ENCODE measurements at places on chromosomes 3 and 15.

DNA sequence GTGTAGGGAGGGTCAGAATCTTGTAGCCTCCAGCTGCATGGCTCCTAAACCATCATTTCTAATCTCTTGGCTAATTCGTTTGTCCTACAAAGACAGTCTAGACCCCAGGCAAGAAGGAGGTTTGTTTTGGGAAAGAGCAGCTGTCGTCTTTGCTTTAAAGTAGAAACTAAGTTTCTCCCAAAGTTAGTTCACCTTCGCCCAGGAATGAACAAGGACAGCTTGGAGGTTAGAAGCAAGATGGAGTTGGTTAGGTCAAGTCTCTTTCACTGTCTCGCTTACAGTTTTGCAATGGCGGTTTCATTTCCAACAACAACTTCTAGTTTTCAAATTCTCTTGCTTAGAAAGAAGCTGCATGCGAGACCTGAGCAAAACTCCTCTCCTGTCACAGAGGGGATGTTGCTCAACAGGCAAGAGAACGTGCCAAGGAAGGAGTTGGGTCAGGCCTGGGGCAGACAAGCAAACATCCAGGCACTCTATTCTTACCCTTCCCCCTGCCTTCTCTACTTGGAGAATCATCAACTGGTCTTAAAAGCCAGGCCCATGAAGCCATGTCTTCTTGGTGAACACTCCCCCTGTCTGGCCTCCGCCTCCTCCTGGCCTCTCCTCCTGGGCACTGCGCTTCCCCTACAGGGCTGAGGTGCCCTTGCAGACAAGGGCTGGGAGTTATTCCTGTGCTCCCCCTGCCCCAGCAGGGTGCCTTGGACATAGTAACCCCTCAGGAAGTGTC lies 57.6 kb downstream of the TMEM44 start:
- DNase-seq, result peak; percentile 72

DNA sequence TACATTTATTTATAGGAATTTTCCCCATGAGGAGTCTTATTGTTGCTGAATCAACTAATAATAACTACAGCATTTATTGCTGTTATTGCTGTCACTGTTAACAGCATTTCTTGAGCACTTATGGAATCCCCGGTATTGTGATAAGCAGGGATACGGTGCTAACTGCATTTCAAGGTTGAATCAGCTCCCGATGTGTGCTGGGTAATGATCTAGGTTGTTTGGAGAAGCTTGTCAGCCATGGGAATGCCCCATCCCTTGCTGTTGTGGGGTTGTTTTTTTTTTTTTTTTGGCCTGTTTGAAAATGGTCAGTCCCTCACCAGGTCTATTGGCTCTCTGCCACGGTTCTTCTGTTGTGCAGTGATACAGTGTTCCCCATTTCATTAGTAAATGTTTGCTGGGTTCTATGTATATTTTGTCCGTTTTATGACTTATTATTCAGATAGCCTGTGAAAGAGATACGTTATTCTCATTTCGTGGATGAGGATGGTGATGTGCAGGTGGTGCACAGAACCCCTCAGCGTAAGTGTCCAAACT lies 48.5 kb downstream of the MED12L start:
- DNase-seq, result no peak

DNA sequence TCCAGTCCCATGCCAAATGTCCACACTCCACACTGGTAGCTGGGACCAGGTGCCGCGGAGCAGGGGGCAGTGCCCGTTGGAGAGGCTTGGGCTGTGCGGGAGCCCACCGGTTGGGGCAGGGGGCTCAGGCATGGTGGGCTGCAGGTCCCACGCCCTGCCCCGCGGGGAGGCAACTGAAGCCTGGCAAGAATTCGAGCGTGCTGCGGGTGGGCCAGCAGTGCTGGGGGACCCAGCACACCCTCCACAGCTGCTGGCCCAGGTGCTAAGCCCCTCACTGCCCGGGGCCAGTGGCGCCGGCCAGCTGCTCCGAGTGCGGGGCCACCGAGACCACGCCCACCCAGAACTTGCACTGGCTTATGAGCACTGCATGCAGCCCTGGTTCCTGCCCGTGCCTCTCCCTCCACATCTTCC lies 479.4 kb downstream of the ZNF385D start:
- no peak for DNase-seq

DNA sequence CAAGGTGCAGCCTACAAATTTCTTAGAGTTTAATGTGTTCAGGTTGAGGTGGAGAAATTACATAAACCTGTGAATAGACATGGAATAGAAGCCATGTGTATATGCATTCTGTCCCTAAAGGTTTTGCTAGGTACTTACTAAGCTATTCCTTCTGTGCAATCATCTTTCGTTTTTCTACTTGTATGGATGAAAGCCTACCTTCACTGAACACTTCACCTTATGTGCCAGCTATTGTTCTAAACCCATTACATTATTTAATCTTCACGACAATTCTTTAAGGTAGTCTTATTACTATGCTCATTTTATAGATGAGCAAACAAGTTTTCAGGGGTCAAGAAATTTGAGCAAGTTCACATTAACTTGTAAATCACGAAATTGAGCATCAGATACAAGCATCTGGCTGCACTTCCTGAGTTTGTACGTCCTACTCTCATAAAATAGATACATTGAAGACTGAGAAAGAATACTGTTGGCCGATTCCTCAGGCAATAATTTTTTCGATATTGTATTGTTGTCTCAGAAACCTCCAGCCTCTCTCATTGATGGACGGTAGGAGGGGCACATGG lies 635 bp upstream of the RCN2 start:
- no peak for DNase-seq

DNA sequence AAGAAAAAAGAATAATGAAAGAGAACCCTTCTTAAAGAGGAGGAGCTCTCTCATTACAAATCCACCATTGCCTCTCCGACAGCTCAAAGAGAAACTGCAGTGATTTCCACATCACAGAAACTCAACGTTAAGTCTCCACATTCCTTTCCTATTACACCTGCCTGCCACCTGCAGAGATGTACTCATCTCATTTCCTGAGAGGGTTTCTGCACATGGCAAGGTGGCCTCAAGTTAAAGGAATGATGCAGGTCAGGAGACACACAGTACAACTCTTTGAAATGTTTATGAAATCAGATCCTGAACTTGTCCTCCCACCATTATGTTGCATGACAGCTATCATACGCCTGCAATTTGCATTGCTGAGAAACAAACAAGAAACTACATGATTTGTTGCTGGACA lies 458.4 kb upstream of the ADAMTS9 start:
- DNase-seq, result peak; percentile 96

GRCh38 chr3:182292591-182292990 lies 500.7 kb upstream of the ATP11B start:
- no peak for DNase-seq

GRCh38 chr3:147410526-147411237 lies 1.5 kb downstream of the ZIC1 start:
- no peak for DNase-seq

- DNase-seq, result peak; percentile 94
Observed at GRCh38 chr3:157127831-157128767, 31.8 kb downstream of the CCNL1 start.

DNA sequence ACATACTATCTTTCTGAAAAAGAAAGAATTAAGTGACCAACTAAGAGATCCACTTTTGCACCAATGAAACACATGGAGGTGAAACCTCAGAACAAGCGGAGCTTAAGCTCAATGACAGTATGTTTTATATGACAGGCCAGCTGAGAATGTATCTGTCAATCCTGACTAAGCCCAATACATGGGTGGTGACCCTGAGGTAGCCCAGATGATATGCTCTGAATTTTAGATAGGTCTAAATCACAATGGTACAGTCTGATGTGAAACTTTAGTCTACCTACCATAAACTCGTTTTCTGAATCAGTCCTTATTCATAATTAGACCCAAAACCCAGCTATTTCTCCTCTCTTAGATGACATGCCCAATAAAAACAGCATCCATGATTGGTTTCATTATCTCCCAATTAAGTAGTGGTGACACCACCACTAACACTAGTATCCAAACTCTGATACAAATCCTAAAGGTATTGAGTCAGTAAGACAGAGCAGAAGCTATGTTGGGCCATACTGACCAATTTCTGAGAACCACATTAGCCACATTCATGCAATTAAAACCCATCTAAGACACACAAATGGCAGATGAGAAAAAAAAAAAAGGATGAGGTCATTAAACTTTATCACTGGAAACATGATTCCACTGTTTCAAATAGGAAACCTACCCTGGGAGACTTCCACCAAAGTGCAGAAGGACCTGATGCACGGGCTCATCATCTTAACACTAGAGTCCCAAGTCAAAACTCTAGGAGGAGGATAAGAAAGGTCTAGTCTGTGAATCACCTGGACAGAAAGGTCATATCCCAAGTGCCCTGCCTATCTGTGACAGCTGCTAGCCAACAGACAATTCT lies 20.6 kb downstream of the CMTM6 start:
- DNase-seq, result no peak

DNA sequence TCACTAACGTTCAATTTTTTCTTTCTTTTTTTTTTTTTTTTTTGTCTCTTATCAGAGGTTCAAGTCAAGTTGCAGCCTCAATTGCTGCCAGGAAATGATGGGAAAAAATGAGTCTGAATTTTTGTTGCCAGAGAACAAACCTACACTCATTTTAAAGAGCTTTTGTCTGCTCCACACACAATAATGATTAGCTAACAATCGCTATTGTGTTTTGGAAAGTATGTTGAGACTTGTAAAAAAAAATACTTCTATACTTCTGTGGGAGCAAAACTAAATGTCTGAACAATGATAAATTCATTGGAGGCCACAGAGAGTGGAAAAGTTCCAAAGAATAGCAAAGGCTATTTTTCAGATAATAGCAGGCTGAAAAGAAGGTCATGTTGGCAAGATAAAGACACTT lies 176.3 kb upstream of the LMCD1 start:
- DNase-seq, result no peak

DNA sequence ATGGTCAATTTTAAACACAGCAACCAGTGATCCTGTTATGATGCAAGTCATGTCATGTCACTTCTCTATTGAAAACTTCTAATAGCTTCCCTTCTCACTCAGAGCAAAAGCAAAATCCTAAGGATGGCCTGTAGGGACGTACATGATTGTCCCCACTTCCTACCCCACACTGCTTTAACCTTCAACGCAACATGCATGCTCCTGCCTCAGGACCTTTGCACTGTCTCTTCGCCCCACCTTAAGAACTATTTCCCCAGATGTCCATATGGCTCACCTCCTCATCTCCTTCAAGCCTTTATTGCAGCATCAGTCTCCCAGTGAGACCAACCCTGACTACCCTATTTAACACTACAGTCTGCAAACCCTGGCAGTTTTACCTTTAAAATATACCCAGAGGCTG lies 214.1 kb upstream of the CHRM5 start:
- no peak for DNase-seq

- no peak for DNase-seq
Observed at GRCh38 chr3:40869939-40870338, 329.4 kb upstream of the CTNNB1 start.

GRCh38 chr3:141176775-141177174 lies 54.9 kb upstream of the PXYLP1 start:
- DNase-seq, result no peak

DNA sequence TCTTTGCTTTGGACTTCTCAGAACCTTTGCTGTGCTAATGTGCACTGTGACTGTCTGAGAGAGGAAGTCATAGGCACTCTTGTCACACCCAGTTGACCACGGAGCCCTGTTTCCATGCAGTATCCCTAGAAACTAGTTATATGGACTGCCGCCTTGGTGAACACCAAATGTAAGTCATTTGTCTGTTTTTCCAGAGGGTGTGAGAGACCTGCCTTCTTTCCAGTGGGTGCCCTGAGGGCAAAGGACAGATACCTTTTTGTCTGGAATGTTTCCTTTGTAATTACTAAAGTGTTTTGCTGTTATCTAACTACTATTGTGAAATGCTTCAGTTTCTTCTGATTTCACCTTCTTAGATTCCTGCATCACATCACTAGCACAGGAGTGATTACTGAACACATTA lies 91.8 kb downstream of the LARS2 start:
- DNase-seq, result peak; percentile 55

DNA sequence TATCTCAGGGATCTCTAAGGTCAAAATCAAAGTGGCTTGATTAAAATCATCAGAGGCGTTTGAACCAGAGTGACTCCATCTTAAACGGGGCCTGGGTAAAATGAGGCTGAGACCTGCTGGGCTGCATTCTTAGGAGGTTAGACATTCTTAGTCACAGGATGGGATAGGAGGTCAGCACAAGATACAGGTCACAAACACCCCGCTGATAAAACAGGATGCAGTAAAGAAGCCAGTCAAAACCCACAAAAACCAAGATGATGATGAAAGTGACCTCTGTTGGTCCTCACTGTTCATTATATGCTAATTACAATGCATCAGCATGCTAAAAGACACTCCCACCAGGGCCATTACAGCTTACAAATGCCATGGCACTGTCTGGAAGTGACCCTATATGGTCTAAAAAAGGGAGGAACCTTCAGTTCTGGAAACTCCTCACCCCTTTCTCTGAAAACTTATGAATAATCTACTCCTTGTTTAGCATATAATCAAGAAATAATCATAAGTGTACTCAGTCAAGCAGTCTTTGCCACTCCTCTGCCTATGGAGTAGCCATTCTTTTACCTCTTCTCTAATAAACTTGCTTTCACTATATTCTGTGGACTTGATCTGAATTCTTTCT lies 143.3 kb upstream of the SLCO3A1 start:
- DNase-seq, result peak; percentile 63

GRCh38 chr3:138325990-138326389 lies 3.7 kb downstream of the NME9 start:
- peak; percentile 73 for DNase-seq

DNA sequence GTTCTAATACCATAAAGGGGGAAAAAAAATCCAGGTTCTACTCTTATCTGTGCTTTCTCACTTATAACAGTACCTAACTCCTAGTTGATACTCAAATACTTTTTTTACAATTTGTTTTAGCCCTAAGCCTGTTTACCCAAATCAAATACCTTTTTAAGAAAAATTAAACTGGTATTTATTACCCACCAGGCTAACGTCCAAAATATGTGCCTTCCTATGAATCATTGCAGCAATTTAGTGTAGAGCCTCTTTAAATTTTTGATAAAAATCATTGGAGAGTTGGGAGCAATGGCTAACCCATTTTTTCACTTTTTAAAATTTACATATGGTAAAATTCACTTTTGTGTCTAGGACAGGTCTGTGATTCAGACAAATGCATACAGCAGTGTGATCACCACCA lies 27.9 kb downstream of the FILIP1L start:
- no peak for DNase-seq

DNA sequence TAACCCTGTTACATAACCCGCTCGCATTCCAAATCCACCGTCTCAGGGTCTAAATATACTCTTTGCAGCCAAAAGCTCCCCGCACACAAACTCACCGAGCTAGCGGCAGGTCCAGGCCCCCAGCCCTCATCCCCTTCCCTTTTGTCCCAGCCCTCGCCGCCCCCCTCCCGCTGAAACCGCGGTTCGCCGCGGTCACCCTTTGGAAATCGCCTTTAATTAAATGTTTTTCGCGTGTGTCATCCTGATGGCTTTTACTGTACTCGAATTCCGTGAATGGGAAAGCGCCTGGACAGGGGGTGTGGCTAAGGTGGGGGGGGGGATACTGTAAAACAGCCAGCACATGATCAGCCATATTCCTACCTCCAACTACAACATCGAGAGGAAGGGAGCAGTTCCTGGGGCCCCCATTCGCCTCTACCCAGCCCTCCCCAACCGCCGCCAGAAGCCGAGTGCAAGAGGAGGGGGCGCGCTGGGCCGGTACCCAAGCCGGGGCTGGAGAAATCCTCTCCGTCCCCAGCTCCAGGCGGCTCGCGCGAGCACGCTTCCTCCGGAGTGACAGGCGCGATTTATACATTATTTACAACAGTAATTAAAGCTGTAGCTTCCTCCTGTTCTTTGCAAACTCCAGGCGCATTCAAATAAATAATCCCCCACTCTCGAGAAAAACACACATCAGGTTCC lies 1.7 kb downstream of the RORA start:
- peak; percentile 40 for DNase-seq
